ENCODE measurements at places on chromosomes 16 and 17.

- DNase-seq, result no peak
Measured at GRCh38 chr16:29009050-29009837, 24.4 kb downstream of the LAT start.

DNA sequence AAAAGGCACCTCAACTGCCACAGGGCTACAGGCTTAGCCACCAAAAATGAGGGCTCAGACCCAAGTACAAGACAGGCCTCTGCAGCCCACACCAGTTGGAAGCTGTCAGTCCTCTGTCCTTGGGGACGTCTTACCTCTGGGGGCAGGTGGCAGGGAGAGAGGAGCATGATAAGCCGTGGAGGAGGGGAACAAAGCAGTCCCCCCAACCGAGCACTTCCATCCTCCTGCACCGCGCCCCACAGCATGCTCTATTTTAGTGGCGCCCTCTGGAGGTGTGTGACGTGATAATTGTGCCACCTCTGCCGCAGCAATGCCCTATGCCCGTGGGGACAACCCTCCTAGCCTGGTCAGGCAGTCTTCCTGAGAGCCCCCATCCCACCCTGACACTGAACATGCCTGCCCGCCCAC lies 13.6 kb downstream of the G6PC3 start:
- no peak for DNase-seq

DNA sequence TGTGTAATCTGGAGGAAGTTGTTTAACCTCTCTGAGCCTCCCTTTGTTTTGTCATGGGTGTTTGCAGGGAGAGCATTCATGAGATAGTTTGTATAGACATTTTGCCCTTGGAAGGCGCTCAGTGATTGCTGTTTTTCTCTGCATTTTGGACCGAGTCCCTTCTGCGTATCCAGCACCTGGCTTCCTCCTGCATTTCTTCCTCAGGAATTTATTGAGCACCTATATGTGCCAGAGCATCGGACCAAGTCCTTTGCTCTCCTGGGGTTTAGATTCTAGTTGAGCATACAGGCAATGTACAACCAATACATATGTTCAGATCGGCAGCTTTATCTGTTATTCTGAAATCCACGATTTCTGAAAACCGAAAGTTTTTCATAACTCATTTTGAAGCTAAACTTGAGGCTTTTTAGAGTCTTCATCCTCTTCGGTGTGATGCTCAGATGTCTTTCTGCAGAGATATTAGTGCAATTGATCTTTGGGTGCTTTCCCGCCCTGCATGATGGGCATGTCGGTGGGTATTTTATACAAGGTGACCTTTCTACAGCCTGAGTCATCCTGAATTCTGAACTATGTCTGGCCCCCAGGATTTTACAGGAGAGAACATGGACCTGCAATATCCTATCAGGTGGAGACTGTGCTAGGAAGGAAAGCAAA lies 4.1 kb downstream of the IL4R start:
- DNase-seq, result peak; percentile 39

DNA sequence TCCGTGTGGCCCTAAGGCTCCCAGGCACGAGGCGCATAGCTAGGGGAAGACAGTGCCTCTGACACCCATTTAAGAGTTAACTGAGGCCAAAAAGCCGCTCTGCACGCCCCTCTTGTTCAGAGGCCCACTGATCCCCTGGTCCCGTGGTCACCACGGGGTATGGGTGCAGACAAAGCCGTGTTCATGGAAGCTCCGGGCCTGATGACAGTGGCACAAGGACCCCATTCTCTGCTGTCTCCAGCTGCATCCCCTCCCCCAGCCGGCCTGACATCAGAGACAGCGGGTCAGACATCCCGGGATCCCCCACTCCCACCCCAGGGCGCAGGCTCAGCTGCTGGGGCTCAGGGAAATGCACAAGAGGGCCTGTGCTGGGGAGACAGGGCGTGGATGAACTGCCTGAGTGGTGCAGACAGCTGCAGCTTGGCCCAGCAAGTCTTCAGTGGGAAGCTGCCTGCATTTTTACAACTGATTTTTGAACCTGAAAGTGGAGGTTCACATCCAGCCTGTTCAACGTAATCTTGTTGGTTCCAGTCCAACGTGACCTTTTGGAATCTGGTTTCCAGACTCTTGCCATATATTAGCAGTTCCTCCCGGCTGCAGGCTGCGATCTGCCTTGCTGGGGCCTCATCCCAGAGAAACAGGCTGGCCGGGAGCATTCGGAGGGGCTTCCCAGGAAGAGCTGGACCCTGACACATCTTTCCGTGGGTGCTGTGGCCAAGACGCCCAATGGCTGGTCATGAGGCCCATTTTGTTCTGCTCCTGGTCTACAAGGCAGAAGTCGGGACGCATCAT lies 9.7 kb upstream of the BAHCC1 start:
- no peak for DNase-seq

GRCh38 chr16:57446531-57447185 lies 527 bp downstream of the CIAPIN1 start:
- DNase-seq, result peak; percentile 1

DNA sequence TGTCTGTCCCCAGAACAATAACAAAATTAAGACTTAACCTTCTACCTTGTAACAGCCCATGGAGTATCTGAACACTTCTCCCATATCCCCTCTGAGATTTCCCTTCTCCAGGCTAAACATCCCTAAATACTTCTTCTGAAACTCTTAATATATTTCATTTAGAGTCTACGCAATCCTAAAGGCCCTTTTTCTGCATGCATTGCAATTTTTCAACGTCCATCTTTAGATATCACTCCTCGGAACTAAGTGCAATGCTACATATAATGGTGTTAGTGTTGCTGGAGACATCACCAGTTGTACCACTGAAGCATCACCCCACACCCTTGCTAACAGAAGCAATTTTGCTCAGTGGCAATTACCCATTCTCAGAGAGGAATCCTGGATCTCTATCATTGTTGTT lies 13.2 kb downstream of the GRIN2A start:
- no peak for DNase-seq

GRCh38 chr16:1561266-1561665 lies 27.8 kb downstream of the TMEM204 start:
- DNase-seq, result no peak

DNA sequence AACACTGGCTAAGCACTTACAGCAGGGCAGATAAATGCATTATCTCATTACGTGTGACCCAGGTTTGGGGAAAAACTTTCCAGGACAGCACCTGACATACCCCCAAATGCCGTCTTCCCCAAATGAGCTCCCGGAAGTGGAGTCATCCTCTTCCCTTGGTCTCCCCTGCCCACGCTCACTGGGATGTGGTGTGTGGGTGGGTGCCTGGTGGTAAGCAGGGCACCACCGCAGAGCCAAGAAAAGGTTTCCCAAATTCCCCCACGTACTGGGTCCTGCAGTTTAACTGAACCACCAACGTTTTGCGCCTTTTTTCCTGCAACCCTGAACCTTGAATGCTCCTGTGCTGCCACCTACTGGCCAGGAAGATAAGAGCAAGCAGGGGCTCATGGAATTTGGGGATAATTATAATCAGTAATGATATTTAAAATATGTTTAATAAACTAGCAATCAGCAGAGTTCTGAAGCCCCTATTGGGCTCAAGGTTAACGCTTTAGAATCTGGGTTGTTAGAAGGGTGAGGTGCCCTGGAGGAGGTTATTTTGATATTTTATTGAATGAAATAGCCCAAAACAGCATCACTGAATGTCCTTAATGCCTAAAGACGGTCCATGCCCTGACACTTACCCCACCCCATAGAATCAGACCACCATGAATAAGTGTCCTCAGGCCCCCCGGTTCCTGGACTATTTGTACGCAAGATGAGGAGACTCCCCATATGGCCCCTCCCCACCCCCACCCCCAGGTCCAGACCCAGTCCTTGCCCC lies 8.0 kb downstream of the SPPL2C start:
- peak; percentile 44 for DNase-seq

DNA sequence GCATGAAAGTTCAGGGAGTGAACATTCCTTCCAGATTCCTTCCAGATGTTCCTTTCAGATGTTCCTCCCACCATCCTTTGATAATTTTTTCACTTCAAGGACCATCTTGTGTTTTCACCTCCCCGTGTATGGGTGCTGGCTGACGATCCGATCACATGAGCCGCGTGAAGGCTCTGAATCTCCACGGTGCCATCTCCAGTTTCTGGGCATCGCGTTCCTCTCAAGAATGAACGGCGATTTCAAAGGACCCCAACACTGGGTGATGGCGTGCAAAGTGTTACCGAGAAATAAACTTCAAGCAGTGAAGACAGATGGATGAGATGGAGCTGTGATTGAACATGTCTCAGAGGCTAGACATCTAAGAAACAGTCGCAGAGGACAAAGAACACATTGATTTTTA lies 245.3 kb downstream of the GSG1L start:
- DNase-seq, result no peak

DNA sequence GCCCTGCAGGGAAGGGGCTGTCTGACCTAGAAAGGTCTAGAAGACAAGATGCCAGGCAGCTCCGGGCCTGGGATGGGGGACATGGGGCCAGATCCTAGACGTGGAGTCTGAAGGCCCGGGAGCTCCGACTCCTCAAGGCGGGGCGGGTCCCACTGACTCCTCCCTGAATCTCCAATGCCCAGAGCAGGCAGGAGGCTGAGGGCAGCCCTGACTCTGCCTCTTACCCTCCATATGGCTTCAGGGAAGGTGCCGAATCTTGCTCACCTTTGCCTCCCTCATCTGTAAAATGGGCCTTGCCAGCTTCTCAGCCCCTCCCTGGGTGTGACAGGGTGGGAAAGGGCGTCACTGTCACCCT lies 14.8 kb downstream of the VASN start:
- no peak for DNase-seq

DNA sequence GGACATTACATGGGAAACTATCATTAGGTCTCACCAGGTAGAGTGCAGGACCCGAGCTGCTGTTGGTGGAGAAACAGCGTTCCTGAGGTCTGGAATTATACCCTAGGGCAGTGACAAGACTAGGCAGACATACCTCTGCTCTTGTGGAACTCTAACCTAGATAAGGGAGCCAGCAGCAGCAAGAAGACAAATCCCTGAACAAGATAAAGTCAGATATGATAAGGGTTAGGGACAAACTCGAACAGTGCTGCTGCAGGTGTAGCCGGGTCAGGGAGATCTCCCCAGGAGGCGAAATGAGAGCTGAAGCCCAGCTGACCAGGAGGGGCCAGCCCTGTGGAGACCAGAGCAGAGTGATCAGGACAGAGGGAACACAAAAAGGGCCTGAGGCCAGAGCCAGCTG lies 34.7 kb downstream of the ARSG start:
- no peak for DNase-seq

GRCh38 chr17:66416207-66416940 lies 114.0 kb downstream of the PRKCA start:
- DNase-seq, result no peak

DNA sequence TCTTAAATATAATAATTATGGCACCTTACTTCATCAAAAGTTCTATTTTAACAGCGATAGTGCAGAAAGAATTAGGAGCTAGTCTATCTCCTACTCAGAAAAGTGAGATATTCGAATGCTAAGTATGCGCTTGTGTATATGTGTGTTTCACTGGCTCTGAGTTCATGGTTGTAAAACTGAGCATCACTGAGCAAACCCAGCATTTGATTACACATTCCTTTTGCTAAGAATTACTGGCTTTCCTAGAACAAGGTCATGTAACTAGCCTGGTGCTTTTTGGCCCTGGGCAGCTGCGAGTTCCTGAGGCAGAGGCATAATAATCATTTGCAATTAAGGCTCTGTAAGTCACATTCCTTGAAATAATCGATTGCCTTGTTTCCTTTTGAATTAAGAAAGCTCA lies 157.2 kb downstream of the SNX29 start:
- no peak for DNase-seq

GRCh38 chr16:88306411-88306810 lies 76.3 kb upstream of the ZNF469 start:
- DNase-seq, result no peak

- no peak for DNase-seq
Measured at GRCh38 chr17:8896087-8896486, 28.6 kb upstream of the PIK3R6 start.

DNA sequence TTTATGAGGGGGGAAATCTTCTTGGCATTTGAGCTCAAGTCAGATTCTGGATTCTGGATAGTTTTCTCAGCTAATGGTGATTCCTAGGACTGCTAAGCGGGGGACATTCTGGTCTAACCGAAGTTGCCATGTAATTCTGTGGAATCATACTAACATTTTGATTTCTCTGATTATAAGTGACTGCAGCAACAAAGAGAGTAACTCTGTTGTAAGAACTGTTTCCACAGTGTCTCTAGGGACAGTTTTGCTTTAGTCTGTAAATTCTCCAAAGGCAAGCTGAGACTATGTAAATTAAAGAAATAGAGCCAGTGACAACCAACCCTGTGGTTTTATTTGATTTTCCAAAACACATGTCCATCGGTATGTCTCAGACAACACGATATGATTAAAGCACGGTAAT lies 286.2 kb downstream of the IRX3 start:
- no peak for DNase-seq

- DNase-seq, result no peak
Measured at GRCh38 chr17:33385133-33385532, 92.0 kb upstream of the ASIC2 start.

Data from stimulated activated CD4-positive, alpha-beta T cell treated with anti-CD3 and anti-CD28 coated beads, Interleukin-2, amount 100 ng/mL, for 4 hours (primary cell).